Left ventricle myocardium superior (tissue), 1 donor: ENCODE measurements at places on chromosomes 7 and 10. TPM values are rescaled to one million over a fixed set of nuclear protein-coding genes. Genes with fewer than 3 reads are reported as not detected.
A peak's percentile ranks its signal among the peaks of the same experiment; 100 is the strongest.

GRCh38 chr10:109914966-109915365 is 8.3 kb downstream of the XPNPEP1 start:
- no peak for DNase-seq

AKR1D1 gene
- not detected for total RNA-seq

STAG3 gene
- 0.74 TPM for total RNA-seq

GRCh38 chr7:132492823-132493445 is 83.3 kb downstream of the PLXNA4 start:
- DNase-seq = no peak

DNA sequence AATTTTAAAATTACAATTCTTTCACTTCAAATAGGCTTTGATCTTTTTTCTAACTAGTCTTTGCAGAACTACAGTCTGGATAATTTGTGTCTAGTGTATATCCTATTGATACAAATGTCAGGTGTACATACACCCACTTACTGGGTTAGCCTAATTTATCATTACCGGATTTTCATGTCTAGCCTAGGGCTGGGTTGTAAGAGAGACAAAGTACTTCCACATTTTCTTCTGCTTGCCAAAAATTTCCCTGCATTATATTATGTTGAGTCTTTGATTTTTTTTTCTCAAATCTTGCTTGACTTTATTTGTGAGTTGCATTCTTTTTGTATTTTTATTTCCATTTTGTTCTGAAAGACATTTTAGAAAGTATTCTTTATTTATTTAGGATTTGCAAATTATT is 284.8 kb upstream of the FZD8 start:
- DNase-seq = no peak

DNA sequence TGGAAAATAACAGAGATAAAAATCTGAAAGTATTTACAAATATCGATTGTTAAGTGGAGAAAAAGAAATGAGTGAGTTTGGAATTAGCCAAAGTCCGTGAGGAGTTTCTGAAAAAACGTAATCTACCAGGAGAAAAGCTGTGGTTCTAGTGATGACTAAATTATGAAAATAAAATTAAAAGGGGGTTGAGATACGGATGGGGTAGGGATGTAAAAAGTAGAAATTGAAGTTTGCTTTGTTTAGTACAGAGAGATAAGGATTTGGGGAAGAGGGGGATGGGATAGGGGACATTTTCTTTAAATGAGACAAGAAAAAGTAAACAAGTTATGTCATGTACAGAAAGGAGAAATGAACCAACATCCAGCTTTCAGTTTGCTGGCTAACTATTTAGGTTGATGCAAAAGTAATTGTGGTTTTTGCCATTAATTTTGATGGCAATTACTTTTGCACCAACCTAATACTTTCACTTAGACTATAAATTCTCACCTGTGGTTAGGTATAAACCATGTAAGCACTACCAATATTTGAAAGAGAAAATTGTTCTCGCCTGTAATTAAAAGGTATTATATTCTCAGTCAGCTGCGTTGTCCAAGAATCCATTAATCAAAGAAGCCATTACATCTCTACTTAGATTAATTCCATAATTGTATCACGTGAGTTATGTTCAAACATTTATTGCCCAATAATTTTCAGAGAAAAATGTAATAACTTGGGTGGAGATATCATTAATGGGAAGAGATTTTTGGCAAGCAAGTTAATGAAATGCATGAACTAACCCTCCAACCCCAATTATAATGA is 143.0 kb upstream of the NRP1 start:
- DNase-seq = no peak

GRCh38 chr7:17342756-17343155 is 44.3 kb downstream of the AHR start:
- no peak for DNase-seq

MYL10 gene
- total RNA-seq = not detected

GRCh38 chr10:127196282-127197153 is at the start of gene INSYN2A:
Gene INSYN2A (minus strand): TSS chr10:127196591. CDS start chr10:127176395, 20,196 bp downstream.
- peak; percentile 50 for DNase-seq

NOS3 gene
- total RNA-seq = 10.9 TPM

GRCh38 chr10:7082967-7083366 is 327.9 kb downstream of the SFMBT2 start:
- no peak for DNase-seq

HOXA4 gene
- 0.15 TPM for total RNA-seq

FXYD4 gene
- not detected for total RNA-seq

- no peak for DNase-seq
These were observed 494.1 kb upstream of the SEMA3A start for GRCh38 chr7:84688671-84689070.

GRCh38 chr7:52120912-52121311 is 804.3 kb upstream of the COBL start:
- DNase-seq = no peak

DNA sequence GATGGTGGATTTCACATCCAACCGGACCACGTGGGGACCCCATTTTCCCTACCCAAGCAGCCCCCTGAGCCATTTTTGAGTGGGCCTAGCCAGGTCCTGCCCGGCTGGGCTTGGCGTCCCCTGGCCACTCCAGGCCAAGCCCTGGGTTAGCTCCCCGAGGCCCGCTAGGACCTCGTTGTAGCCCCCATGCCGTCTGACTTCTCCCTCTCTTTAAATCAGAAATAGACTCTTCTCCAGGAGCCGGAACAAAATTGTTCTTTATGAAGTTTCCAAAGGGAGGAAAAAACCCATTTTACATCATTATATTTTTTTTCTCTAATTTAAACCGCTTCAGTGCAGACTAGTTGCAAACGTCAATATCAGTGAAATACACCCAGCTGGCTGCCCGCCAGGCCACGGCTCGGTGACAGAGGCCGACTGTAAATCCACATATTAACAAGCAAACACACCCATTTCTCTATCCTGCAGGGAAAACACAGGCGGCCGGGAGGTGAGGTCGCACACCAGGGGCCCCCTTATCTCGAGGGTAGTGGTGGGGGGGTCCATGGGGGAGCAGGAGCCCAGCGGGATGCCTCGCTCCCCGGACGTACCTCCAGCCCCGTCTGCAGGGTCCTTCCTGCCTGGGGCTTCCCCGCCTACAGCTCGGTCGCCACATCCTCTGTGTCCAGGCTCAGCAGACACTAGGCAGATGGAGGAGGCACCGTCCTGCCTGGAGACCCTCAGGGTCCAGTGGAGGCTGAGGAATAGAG is 72.7 kb downstream of the ELFN1 start:
- DNase-seq = peak; percentile 82

DNA sequence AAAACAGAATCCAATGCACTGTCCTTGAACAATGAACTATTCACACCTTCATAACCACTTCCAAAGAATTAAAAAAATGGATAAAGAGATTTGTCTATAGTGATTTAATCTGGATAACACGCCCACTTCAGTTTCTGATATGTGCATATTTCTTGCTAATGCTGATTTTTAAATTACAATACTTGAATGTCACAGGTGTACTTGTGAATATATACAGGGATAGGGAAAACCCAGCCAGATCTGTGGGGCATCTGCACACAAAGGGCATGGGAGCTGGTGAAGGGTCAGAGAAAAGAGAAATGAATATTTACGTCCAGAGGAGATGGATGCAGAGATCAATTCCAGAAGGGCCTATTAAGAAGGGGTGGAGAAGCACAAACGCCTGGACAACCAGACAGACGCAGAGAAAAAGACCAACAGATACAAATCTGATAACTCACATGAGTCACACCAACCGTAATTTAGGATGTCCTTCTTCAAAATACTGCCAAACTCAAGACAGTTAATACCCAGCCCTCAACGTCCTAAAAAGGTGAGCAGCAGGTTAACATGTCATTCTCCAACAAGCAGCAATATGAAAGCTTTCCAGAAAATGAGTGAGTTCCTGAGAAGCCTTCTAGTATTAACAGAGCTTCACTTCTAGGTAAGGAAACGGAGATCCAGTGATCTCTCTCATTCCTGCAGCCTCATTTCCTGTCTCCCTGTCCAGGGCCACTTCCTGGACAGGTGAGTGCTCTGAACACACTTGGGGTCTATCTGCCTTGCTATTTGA is 41.9 kb downstream of the PIP4K2A start:
- DNase-seq = no peak

GRCh38 chr7:75055830-75056772 is 17.5 kb downstream of the RCC1L start:
- DNase-seq = peak; percentile 22

- DNase-seq = no peak
These were observed 63.5 kb downstream of the LGI1 start for GRCh38 chr10:93821051-93821772.

DNA sequence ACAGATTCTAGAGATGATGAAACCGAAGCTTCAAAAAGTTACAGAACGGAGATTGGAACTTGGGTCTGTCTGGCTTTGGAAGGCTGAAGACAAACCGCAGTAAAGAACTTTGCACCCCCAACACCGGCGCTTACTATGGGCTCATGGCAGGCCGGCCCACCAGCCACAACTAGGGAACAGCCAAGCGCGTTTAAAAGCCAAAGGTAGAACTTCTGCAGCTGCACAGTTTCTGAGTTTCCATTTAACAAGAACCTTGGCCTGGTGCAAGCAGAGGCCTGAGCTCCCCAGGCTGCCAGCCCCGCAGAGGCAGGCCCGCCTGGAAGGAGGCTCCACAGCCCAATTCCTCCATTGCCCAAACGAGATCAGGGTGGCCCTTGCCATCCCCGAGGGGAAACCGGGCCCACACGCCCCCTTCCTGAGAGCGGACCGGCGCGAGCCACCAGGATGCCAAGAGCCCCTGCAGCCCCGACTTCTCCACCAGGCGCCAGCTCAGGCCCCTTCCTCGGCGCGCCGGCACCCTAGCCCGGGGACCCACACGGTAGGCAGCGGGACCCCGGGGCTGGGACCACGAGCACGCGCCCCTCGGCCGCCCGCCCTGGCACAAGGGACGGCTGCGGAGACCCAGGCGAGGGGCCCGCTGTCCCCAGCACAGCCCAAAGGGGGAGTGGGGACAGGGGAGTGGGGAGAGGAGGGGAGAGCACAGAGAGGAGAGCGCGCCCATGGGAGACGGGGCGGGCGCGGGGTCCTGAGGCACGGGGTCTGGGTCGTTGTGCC is 566 bp downstream of the MAD1L1 start:
- no peak for DNase-seq

RNF32 gene
- total RNA-seq = not detected

GRCh38 chr10:99740933-99741559 is 9.0 kb downstream of the CUTC start:
- no peak for DNase-seq

GRCh38 chr10:130171196-130171595 is 35.0 kb downstream of the GLRX3 start:
- no peak for DNase-seq

DNA sequence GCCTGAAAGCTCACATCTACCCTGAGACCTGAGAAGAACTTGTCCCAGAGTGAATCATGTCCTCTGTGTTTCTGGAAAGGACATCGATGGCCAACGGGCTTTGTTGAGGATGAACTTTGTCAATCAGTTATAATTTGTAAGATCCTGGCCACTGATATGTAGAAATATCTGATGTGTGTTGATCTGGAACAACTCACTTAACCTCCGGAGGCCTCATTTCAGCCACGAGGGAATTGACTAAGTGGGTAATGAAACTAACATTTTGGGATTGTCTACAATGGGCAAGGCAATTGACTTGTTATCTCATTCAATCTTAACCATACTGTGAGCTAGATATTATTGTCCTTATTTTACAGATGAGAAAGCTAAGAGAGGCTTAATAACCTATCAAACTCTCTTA is 468.1 kb upstream of the NRP1 start:
- DNase-seq = no peak

GRCh38 chr10:68172324-68172723 is 59.6 kb downstream of the ATOH7 start:
- DNase-seq = no peak

- no peak for DNase-seq
These were observed 139.3 kb downstream of the C1GALT1 start for GRCh38 chr7:7321681-7322080.

GRCh38 chr10:84047258-84048010 is 91.9 kb upstream of the GHITM start:
- no peak for DNase-seq

OR2A12 gene
- total RNA-seq = not detected

NPTX2 gene
- total RNA-seq = 2.1 TPM

ADAP1 gene
- 10.2 TPM for total RNA-seq

- no peak for DNase-seq
These were observed 85.0 kb downstream of the UNCX start for GRCh38 chr7:1317646-1318045.

GHRHR gene
- total RNA-seq = not detected

- no peak for DNase-seq
These were observed 41.2 kb downstream of the ANLN start for GRCh38 chr7:36430881-36431280.

- DNase-seq = no peak
These were observed 131.1 kb downstream of the KCND2 start for GRCh38 chr7:120404042-120404441.

CRYGN gene
- not detected for total RNA-seq

DNA sequence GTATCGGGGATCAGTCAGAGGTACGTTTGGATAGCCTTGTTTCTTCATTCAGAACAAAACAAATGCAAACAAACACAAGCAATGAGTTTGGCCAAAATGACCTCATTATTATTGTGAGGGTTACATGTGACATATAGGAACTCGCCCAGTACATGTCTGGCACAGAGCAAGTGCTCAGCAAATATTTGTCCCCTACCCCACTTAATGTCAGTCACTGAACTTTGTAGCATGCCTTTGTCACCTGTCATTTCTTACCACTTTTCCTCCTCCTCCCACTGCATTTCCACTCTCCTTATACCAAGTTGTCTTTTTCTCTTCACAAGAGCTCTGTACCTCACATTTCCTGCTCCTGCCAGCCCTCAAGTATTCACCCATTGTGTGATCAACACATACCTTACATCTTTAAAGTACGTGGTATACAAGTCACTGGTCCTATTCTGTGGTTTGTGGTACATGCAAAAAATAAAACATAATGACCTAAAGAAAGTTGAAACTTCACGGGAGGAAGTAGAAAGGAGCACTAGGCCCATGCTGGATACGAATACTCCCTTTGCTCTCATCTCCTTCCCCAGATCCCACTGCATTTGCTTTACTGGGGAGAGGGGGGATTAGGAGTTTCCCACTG is 236.0 kb downstream of the INHBA start:
- no peak for DNase-seq

DNA sequence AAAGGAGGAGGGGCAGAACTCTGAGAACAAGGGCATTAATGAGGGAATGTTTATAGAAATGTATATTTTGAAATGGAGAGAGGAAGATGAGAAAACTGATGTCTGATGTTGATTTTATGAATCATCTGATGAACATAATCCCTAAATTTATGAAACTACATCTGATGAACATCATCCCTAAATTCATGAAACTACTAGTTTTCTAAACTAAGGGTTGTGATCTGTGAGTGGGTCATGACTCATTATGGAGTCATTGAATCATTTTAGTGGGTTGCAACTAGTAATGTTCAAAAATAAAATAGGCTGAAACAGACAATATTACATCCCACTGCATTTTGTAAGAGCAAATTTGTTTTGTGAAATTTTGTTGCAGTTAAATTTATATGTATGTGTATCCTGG is 442.6 kb upstream of the TEX47 start:
- DNase-seq = no peak

GRCh38 chr7:152636441-152636840 is 39.5 kb downstream of the XRCC2 start:
- DNase-seq = no peak

GRM3 gene
- not detected for total RNA-seq
